ENCODE measurements at places on chromosomes 5 and 9.
A peak's percentile ranks its signal among the peaks of the same experiment; 100 is the strongest.

DNA sequence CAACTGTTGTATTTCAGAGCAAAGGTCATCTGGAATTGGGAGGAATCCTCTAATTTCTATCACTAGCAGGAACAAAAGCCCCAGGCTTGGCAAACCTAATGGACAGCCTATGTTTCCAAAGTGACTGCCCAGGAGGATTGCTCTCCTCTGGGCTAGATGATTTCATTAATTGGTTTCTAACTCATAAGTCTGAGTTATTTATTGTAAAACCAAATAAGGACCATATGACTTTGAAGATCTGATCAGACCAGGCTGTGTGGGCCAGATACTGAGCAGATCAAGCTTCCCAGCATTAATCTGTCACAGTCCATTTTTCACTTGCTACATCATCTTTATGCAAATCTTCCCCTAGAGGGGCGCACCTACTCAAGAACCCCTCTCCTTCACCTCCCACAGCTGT, 125.2 kb downstream of the PRDM6 start:
- DNase-seq = no peak

DNA sequence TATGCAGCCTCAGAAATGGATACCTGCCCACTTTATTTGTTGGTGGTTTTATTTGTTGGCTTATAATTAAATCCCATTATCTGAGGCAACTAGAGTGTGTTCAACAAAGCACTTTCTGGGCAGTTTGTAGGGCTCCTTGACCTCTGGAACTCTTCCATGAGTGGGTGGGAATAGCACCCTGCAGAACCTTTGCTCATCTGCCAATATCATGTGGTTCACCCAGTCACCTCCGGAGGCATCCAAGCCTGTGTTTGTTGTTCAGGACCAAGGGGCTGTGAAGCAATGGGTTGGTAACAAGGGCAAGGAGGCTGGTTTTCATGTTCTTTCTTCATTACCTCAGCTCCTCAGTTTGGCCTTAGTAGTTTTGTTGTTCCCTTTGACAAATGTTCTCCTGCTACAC, 314.0 kb downstream of the NDUFS4 start:
- DNase-seq = no peak

DNA sequence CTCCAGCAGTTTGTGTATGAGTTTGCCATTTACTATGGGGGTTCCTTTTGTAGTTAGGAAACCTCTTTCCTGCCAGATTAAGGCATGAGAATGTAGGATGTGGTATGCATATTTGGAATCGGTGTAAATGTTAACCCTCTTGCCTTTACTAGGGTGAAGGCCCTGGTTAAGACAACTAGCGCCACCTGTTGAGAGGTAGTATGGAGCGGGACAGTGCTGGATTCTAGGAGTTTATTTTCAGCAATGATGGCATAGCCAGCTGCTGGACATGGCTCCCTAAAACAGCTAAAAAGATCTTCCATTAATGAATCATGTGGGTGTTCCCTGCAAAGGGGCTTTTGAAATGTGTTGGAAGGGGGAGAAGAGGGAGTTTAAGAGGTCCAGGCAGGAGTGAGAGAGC, 30.7 kb upstream of the GPX3 start:
- DNase-seq = no peak

GRCh38 chr5:142540922-142541422, 144.9 kb downstream of the FGF1 start:
- no peak for DNase-seq

GRCh38 chr5:1168796-1169195, 32.6 kb upstream of the SLC6A19 start:
- no peak for DNase-seq

DNA sequence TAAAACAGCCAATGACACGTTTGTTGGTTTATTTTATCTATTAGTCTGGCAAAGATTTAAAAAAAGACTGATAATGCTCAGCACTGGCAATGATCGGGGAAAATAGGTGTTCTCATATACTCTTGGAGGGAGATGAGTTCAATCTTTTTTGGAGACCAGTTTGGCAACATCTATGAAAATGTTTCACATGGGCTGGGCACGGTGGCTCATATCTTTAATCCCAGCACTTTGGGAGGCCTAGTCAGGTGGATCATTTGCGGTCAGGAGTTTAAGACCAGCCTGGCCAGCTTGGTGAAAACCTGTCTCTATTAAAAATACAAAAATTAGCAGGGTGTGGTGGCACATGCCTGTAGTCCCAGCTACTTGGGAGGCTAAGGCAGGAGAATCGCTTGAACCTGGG, 6.8 kb upstream of the ANKRD31 start:
- DNase-seq = no peak

- DNase-seq = peak; percentile 43
These were observed 6.1 kb upstream of the TNIP1 start for GRCh38 chr5:151086905-151087360.

Data from activated CD8-positive, alpha-beta memory T cell treated with anti-CD3 and anti-CD28 coated beads for 1 hour (primary cell).